ENCODE measurements at places on chromosomes 1 and 21.

- DNase-seq: no peak
Observed at GRCh38 chr1:38613996-38614395, 245.6 kb downstream of the RRAGC start.

- no peak for DNase-seq
Observed at GRCh38 chr1:58780411-58780810, 3.4 kb downstream of the JUN start.

DNA sequence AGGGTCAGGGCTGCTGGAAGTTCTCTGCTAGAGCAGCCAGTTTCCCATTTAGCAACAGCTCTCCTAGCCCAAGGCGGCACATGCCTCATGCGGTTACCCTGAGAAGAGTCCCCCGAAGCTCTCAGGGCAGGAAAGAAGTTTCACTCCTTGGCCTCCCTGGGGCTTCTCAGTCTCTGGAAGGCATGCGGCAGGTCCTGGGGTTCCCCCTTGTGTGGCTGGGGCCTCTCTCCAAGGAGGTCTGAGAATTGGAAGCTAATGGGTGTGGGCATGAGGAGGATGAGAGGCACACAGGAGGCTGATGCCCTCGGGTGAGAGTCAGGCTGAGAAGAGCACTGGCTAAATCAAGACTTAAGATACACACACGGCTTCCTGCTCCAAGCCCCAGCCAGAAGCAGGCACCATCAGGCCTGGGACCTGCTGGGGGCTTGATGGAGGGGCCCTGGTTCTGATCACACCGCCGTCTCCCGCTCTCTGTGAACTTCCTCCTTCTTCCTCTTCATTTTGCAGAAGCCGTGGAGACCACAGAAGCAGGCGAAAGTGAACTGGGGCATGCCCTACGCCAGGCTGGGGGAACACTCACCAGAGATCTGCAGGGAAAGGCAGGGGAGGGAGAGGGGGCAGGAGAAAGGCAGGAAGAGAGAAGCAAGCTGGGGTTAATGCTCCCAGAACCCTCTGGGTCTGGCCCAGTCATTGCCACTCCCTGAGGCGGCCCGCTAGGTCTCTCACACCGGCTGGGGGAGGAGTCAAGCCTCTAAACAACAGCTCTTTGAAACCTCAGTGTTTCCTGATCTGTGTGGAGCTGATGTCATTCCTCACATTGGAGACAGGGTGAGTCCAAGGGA, 15.1 kb downstream of the BLACAT1 start:
- DNase-seq: no peak

GRCh38 chr1:201595381-201595780, 56.5 kb downstream of the NAV1 start:
- DNase-seq: no peak

DNA sequence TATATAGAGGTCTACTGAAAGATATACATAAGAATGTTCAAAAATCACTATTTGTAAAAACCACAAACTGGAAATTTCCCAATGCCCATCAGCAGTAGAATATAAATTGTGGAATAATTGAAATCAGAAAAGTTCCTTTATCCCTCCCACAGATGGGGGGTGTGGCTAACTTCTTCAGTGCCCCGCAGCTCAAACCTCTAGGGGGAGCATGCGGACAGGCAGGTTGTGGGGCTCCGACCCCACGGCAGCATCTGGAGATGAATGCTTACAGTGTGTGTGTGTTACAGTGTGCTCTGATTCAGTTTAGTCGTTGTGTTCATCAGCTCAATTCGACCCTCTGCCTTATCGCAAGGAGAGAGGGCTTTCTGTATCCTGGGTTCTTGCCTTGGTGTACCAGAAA, 262.1 kb upstream of the LRRC7 start:
- DNase-seq: no peak

DNA sequence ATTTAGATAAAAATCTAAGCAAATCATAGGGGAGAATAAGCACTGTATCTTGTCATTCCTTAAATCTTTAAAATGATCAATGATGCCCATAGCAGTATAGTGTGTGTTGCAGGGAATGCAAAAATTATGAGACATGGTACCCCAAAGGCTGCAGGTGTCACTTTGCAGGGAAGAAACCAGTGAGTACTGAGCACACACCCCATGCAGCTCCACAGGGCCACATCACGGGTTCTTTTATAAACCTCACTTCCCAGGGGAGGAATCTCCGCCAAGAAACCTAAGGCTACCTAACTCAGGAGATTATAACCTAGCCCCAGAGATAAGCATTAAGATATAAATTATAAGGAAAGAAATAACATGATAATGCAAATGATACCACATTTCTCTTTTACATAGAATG, 115.6 kb downstream of the APP start:
- DNase-seq: no peak

- DNase-seq: no peak
Observed at GRCh38 chr1:85577419-85578320, 2.9 kb upstream of the CCN1 start.

DNA sequence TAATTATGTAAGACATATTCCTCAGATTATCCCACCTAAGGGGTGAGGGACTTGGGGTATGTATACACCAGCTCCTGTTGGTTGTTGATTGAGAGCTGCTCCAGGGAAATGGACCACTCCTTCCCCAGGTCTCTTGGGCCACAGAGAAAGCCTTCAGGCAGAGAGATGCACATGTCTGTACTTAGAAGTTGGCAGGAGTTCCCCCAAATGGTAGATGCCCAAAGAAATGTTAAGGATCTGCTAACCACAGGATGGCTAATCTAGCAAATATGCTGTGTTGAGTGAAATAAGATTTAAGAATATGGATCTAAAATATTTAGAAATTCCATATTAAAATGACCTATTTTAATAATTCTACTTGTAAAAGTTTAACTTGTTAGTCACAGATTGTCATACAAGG, 100.8 kb upstream of the DNAH14 start:
- DNase-seq: peak; percentile 80
